ENCODE measurements at places on chromosomes 6 and 20. TPM values are rescaled to one million over a fixed set of nuclear protein-coding genes. Genes with fewer than 3 reads are reported as not detected.
A peak's percentile ranks its signal among the peaks of the same experiment; 100 is the strongest.

Gene CLPSL1
- polyA plus RNA-seq: not detected

Gene UFL1
- polyA plus RNA-seq: 20.5 TPM

GRCh38 chr6:15987569-15987968, 141.3 kb upstream of the MYLIP start:
- H3K27ac ChIP-seq: no peak overlapping the region
- DNase-seq: peak; percentile 56
- no peak overlapping the region for H3K4me3 ChIP-seq
- H3K4me1 ChIP-seq: no peaks in the 10 kb centered on the region
- H3K36me3 ChIP-seq: no peaks in the 10 kb centered on the region
- H3K27me3 ChIP-seq: no peaks in the 10 kb centered on the region

Gene FAM209A
- polyA plus RNA-seq: not detected

Data from hepatocyte (in vitro differentiated cells).